Stimulated activated CD8-positive, alpha-beta memory T cell treated with anti-CD3 and anti-CD28 coated beads, Interleukin-15, amount 100 ng/mL, for 24 hours (primary cell): ENCODE measurements at places on chromosomes 13 and 19.

DNA sequence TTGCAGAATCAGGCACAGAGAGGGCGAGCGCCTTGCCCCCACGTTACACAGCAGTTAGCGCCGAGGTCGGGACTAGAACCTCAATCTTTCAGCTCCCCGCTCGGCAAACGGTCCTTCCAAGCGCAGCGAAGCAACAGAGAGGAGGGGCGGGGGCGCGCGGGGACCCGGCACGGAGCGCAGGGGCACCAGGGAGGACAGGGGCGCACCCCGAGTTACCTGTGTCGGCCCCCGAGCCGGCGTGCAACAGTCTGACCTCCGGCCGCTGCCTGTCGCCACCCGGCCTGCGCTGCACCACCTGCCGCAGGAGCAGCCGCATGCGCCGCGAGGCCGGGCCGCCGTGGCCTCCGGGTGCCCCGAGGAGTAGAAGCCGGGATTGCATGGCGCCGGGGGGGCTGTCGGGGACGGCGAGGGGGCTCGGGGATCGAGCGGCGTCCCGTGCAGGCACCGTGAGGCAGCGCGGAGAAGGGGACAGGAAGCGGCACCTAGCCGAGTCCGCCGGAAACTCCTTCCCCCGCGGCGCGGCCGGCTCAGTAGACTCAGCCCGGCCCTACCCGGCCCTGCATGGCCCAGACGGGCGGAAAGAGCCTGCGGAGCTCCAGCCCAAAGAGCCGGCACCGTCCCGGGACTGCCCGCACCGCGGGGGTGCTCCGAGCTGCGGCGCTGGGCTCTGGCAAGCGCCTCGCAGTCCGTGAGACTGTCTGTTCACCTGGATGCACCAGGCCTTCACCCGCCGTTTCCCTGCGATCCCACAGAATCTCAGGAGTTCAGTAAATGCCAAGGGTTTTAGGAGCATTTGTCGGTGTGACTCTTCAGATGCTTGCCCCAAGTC, at the start of gene VWA8:
VWA8 (minus strand) TSS at position 473 of the 829 bp plus-strand sequence; CDS start at position 379, 94 bp downstream.
- peak; percentile 67 for DNase-seq

- no peak for DNase-seq
Observed at GRCh38 chr13:33560726-33561125, 257.2 kb upstream of the RFC3 start.

DNA sequence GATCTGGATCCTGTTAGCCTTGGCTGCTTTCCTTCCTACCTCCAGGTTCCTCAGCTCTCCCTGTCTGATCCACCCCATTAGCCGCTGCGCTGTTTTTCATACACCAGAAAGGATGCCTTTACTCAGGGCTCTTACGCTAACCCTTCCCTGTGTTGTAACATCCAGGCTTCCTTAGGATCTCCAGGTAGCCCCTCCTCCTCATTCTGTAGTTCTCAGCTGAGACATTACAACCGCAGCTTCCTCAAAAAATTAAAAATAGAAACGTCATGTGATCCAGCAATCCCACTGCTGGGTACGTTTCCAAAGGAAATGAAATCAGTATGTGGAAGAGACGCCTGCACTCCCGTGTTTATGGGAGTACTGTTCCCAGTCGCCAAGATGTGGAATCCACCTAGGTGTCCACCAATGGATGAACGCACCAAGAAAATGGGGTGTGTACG, 18.4 kb upstream of the MYADM start:
- no peak for DNase-seq

DNA sequence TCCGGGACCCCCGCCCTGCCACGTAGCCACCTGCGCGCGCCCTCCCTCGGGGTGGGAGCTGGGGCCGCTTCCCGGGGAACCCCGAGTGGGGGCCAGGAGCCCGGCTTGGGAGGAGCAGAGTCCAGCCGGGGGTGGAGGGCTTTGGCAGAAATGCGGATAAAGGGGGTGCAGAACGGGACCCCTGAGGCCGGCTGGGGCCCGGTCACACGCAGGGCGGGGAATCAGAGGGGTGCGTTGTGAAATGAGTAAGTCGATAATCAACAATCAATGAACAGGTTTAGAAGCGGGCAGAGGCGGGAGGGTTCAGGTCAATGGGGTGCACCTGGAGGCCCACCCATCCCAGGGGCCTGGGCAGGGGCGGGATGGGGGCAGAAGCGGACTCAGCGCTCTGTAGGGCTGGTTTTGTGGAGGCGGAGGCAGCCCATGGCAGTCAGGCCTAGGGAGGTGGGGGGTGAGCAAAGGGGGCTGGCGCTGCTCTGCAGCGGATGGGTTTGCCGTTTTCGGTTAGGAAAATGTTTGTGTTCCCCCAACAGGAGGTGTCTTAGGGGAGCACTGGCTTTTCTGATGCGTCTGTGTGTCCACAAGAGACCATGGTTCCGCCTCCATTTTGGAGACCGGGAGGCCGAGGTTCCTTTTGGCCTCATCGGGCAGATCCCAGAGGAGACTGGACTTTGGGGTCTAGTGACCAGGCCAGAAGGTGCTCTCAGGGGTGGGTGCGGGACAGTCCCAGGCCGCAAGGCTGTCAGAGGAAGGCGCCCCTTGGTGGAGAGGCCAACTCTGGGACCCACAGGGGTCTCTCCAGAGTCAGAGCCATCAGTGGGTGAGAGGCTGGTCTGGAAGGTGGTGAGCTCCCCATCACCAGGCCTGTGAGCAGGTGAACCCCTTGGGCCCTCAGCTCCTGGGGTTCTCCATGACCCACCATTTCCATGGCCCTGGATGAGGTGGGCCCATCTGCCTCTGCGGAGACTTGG, 683 bp upstream of the DIRAS1 start:
- DNase-seq, result no peak

- no peak for DNase-seq
Observed at GRCh38 chr13:41013835-41014234, 5.3 kb downstream of the ELF1 start.

DNA sequence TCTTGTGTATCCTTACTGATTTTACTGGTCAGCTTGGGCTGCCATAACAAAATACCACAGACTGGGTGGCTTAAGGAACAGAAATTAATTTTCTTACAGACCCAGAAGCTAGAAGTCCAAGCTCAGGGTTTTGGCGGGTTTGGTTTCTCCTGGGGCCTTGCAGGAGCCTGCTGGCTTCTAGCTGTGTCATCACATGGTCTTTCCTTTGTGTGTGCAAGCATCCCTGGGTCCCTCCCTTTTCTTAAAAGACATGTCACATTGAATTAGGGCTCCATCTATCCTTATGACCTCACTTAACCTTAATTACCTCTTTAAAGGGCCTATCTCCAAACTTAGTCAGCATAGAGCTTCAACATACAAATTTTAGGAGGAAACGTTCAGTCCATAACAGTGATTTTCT, 23.4 kb downstream of the UBAC2 start:
- no peak for DNase-seq

GRCh38 chr13:71820699-71821098, 46.3 kb downstream of the DACH1 start:
- DNase-seq, result no peak

GRCh38 chr13:98994896-98995295, 17.0 kb upstream of the DOCK9 start:
- no peak for DNase-seq

- no peak for DNase-seq
Observed at GRCh38 chr19:792306-792885, 4.9 kb upstream of the PTBP1 start.

DNA sequence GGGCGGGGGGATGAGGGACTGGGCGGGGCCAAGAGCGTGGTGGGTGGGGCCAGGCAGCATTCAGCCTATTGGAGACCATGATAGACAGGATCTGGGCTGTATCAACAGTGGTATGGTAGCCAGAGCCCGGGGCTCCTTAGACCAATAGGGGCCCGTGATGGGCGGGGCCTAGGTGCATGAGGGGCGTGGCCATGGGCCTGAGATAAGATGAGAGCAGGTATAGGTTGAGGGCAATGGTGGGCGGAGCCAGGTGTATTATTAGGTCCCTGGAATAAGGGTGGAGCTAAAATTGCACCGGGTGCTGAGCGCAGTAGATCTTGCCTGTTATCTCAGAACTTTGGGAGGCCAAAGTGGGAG, 5.3 kb downstream of the ABCA7 start:
- DNase-seq, result no peak

DNA sequence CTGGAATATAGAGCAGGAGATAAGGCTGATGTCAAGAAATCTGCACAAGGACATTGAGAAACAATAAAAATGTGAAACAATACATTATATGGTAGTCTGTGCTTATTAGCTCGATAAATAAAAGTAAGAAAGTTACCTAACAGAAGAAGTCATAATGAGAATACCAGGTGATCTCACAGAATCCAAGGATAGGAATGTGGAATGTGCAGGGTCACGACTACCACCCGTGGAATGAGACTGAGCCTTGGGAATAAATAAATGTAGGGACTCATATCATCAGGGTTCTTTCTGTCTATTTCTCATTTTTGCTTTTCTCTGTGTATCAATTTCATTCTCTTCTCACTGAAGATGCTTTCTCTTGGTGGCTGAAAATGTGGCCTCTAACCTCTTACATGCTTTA, 26.0 kb upstream of the KBTBD7 start:
- DNase-seq, result no peak

- DNase-seq, result no peak
Observed at GRCh38 chr19:5096536-5096935, 127.6 kb downstream of the KDM4B start.

GRCh38 chr19:7177926-7178325, 108.4 kb downstream of the ZNF557 start:
- no peak for DNase-seq

- no peak for DNase-seq
Observed at GRCh38 chr13:79589603-79590393, 108.8 kb downstream of the NDFIP2 start.

DNA sequence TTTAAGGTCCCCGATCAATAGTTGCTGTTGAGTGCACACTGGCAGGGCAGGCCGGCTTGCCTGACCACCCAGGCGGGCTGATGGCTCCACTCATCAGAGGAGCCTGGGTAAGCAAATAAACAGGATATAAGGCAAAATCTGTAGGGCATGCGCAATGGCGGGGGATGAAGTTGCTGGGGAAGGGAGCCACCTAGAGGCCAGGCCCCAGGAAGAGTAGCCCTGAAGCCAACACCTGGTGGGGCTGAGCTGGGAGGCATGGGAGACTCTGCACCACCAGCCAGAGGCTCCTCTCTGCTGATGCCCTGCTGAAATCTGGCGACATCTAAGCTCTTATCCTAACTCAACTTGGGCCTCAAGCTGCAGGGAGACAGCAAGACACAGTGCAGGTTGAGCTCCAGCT, 324.3 kb downstream of the ZNF536 start:
- no peak for DNase-seq

DNA sequence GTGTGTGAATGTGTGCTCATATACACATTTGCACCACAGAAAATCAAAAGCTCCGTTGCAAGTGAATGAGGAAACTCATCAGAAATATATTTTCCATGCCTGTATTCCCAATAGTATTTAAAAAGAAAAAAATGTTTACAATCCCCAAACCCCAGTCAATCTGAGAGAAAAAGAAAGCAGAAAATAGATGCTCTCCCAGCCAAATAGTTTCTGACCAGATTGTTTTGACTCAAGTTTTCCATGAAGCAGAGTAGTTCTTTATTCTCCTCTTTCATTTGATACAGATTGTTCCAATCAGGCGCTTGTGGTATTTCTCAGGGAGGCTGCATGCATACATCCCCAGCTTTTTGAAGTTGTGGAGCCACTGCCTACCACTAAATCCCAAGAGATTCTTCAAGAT, 110.6 kb downstream of the STARD13 start:
- no peak for DNase-seq

DNA sequence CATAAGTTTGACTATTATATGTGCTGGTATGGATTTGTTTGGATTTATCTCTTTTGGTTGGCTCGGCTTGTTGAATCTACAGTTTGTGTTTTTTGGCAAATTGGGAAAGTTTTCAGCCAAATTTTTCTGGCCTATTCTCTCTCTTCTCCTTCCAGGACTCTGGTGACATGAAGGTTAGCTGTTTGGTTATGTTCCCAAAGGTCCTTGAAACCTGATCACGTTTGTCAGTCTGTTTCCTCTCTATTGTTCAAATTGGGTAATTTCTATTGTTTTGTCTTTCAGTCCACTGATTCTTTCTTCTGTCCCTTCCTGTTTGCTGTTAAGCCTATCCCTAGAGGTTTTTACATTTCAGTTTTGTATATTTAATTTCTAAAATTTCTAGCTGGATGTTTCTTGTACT, 81.5 kb upstream of the SHISA2 start:
- DNase-seq, result no peak
